Large intestine (tissue), 12 donors: ENCODE measurements at places on chromosomes 16 and 17.

DNA sequence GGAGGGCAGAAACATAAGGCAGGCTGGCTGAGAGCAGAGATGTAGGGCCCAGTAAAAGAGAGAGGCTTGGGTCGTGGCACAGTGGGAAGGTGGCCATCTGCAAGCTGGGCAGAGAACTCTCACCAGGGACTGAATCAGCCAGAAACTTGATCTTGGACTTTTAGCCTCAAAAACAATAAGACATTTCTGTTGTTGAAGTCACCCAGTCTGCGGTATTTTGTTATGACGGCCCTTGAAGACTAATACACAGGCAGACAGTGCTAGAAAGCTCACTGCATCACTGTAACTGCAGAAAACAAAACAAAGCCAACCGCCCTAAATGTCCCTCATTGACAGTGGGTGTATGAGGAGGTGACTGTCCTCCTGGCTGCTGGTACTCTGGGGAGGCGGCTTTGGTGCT, 3.9 kb upstream of the JPH3 start:
- no peak for DNase-seq

DNA sequence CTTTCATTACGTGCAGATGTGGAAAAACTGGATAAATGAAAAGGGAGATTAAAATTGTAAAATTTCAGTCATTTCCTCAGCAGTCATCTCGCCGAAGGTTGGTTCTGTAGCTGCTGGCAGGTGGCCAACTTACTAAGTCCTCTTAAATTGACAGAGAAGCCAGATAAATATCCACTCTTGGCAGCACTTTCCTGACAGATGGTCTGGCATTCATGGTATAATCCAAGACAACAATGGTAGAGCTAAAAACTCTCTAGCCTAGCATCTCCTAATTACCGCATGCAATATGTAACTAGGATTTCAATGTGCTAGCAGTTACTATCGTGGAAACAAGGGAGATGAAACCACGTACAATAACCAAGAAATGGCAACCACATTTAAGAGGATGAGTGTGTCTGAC, 306.3 kb downstream of the CNTNAP4 start:
- DNase-seq, result peak; percentile 4

DNA sequence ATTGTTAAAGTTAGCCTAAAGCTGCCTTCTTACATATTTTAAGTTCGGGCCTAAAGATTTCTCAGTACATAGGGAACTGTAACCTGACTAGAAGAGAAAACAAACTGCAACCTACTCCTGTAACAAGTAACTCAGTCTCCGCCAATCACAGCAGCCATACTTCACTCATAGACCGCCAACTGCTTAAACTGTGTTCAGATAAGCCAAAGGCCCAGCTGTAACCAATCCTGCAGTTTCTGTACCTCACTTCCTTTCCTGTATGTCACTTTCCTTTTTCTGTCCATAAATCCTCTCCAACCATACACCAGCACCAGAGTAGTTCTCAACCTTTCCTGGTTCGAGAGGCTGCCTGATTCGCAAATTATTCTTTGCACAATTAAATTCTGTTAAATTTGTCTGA, 41.5 kb downstream of the GLG1 start:
- no peak for DNase-seq

GRCh38 chr17:42782166-42783061, 2.0 kb downstream of the WNK4 start:
- DNase-seq, result no peak

DNA sequence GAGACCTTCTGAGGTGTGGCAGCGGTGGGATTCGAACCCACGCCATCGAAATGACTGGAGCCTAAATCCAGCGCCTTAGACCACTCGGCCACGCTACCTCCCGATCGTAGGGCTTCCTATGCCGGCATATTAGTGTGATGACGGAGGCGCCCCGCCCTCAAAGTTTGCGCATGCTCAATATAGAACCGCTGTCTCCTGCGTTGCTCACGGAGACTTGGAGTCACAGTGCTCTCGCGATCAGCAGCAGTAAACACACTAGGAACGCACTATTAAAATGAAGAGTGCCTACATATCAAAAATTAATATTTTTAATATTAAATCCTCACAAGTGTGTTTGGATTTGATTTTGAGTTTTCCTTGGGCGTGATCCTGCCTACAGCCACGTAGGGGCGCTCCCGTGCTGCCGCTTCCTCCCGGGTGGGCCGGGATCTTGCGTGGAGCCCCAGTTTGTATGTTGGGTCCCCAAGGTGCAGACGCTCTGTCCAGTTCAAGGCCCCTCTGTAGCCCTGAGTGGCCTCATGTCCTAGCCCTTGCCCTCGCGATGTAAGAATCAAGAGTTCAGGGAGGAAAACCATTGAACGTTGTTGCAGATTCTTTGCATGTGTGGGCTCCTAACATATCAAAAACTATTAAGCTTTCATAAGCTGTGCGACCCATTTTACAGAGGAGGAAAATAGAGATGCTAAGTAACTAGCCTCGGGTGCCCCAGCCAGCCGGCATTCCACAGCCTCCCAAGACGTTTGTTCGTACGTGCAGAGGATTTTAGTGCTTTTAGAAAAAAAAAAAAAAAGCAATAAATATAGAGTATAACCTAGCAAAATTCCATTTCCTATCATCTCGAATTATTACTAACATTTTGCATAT, 10.2 kb upstream of the EEF2K start:
- peak; percentile 90 for DNase-seq

DNA sequence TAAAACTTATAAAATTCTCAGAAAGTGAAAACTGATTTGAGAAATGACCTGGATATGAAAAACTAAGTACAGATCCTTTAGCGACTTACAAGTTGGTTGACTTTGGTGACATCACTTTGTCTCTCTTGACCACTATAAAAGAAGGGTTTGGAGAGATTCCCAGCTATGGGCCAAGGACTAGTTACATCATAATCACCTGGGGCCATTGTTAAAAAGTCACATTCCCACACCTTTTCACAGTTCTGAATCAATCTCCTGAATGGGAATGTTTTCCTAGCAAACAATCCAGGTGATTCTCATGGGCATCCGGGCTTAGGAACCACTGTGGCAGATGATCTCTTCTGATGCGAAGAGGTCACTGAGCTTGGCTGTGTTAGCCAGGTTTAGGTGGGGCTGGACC, 620 bp upstream of the VWA3A start:
- DNase-seq, result no peak

GRCh38 chr16:89319886-89320781, 102.6 kb downstream of the ZNF778 start:
- no peak for DNase-seq

GRCh38 chr17:44071198-44071520, 624 bp downstream of the G6PC3 start:
- no peak for DNase-seq

GRCh38 chr16:1527836-1528811, 5.3 kb upstream of the TMEM204 start:
- DNase-seq, result peak; percentile 29

- peak; percentile 23 for DNase-seq
Measured at GRCh38 chr17:56593646-56594319, at the start of gene NOG. NOG (plus strand) TSS chr17:56593699; CDS start chr17:56594224, 525 bp downstream.

GRCh38 chr17:27846042-27846655, 45.8 kb upstream of the NOS2 start:
- no peak for DNase-seq

- no peak for DNase-seq
Measured at GRCh38 chr17:53949473-53950090, 126.9 kb downstream of the KIF2B start.

DNA sequence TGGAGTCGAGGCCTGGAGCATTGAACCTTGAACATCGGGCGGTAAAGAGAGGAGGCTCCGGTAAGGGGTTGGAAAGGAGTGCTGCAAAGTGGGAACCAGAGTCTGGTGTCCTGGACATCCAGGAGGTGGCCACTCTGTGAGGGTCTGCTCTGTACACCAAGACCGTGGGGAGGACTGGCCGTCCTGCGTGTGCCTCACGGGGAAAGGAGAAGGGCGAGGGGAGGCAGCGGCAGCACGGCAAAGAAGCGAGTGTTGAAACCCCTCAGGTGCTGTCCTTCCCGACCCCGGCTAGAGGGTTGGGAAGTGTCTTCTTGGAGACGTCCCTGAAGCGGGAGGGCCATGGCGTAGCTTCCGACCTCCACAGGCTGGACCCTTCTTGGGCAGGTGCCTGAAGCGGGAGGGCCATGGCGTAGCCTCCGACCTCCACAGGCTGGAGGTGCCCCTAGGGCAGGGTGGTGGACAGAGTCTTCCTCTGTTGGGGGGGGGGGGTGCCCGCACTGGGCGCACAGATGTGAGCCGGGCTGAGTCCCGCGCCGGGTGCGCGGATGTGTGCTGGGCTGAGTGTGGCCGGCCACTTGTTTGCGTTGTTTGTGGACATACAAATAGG, 42.0 kb downstream of the FOXK2 start:
- no peak for DNase-seq

GRCh38 chr16:48680881-48681280, 70.9 kb upstream of the N4BP1 start:
- DNase-seq, result no peak

DNA sequence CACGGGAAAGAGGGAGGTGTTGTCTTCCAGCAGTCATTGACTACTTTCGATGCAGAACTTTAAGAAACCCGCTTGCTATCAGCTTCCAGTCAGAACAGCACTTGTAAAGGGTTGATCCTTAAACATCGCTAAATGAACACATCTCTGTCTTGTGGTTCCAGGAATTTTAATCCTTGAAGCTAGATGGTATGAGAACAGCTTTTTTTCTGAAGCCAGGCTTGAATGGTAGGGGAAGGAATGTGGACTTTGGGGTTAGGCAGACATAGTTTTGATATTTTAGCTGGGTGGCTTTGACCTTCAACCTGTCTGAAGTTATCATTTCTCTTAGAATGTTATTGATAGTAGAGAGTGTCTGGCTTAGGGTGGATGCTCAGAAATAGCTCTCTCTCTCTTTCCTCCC, 81.1 kb downstream of the RGS9 start:
- DNase-seq, result no peak

- DNase-seq, result no peak
Measured at GRCh38 chr17:82823004-82823403, 16.8 kb downstream of the ZNF750 start.

- DNase-seq, result no peak
Measured at GRCh38 chr16:49628148-49628547, 227.8 kb downstream of the ZNF423 start.

DNA sequence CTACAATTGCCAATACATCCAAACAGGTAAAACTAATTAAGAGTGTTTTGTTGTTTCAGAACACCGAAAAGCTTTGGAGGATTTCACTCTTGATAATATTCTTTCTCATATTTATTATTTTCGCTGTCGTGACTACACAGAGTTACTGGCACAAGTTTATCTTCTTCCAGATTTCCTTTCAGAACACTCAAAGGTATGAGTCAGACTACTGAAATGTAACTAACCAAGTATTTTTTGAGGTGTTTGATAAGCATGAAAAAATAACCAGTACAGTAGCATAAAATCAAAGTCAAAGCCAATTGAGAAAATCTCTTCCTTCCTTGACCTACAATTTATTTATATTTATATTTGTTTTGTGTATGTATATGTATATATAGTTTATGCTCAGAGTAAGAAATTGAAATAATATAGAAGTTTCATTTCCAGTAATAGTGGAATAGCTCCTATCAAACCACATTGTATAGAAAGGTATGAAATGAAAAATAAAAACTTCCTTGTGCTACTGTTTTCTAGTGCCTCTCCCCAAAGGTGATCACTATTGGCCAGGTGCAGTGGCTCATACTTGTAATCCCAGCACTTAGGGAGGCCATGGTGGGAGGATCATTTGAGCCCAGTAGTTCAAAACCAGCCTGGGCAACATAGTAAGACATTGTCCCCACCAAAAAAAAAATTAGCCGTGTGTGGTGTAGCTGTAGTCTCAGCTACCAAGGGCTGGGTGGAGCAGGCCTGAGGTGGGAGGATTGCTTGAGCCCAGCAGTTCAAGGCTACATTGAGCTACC, 10.9 kb downstream of the RAD51C start:
- DNase-seq, result no peak

DNA sequence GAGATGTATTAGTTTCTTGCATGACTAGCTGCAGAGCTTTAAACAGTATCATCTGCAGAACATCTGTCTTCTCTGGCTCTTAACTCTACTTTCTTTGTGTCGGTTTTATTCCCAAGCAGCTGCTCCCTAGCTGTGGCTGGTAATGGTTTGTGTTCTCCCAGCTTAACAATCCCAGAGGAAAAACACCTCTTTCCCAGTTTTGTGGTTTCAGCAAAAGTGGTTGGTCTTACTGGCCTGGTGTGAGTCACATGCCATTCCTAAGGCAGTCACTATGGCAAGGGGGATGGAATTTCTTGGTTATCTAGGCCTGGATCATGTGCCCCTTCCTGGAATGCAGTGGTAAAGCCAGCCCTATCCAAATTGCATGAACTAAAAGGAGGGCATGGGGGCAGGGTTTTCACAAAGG, 27.5 kb downstream of the OMG start:
- peak; percentile 59 for DNase-seq

DNA sequence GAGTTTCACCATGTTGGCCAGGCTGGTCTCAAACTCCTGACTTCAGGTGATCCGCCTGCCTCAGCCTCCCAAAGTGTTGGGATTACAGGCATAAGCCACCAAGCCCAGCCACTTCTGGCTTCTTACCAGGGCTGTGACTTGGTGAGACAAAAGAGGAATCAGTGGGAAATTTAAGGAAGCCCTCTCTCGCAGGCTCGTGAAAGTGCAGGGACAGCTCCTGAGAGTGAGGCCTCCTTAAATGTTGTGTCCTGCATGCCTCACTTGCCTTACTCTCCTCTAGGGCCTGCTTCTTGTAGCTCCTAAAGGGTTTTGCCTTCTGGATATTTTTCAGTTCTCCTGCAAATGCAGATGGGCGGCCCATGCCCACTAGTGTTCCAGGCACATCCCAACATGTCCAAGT, 5.2 kb downstream of the AHSP start:
- no peak for DNase-seq

- no peak for DNase-seq
Measured at GRCh38 chr16:23564575-23565363, 7.2 kb downstream of the UBFD1 start.

DNA sequence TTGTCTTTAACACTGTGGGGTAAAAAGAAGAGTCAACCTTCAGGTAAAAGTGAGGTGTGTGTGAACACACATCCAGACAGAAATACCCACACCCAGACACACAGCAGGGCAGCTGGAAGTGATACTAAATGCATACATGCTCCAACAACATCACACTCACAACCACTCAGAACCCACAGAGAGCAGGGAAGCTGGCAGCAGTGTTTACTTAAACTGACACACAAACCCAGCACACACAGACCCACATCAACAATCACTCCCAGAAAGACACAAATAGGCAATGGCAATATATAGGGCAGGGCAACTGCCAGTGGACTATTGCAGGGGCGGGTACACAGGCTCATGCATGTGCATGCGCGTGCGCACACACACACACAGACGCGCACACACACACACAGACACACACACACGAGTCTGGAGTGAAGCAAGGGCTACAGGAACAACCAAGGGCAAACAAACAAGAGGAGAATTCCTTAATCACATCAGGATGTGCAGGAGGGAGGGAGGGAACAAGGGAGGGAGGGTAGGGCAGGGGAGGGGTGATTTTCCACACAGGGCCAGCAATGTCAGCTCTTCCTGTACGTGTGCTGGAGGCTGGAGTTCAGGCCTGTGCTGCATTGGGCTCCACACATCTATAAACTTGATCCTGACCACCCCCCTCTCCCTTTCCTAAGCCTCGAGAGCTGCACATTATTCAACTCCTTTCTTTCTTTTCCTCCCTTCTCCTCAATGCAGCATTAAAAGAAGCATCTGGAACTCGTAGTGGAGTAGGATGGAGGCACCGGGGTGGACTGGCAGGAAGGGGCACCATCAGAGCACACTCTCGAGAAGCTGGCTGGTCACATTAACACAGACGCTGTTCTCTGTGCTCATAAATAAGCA, 30.1 kb downstream of the HIC1 start:
- DNase-seq, result peak; percentile 87
